ENCODE measurements at places on chromosomes 2 and 18.

DNA sequence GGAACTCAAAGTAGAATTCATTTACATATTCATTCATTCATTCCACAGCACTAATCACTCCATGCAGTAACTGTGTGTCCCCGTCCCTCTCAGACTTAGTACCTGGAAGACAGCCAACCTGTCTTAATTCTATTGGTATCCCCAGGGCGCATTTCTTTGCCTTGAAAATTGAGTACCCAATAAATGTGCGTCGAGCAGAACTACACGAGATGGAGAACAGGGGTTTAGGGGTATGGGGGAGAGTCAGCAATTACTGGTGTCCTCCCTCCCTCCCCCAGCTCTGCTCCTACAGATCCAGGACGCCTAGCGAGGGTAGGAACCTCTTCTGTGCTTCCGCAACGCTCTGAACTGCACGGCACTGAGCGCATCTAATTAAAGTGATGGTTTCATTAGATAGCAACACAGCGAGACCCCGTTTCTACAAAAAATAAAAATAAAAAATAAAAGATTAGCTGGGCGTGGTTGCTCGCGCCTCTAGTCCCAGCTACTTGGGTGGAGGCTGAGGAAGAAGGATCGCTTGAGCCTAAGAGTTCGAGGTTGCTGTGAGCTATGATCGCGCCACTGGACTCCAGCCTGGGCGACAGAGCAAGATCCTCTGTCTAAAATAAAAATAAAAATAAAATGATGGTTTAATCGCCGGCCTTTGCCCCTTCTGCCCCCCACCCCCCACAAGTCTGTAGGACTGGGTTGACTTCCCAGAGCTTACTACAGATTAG, 614 bp upstream of the FKBP1B start:
- DNase-seq, result no peak

DNA sequence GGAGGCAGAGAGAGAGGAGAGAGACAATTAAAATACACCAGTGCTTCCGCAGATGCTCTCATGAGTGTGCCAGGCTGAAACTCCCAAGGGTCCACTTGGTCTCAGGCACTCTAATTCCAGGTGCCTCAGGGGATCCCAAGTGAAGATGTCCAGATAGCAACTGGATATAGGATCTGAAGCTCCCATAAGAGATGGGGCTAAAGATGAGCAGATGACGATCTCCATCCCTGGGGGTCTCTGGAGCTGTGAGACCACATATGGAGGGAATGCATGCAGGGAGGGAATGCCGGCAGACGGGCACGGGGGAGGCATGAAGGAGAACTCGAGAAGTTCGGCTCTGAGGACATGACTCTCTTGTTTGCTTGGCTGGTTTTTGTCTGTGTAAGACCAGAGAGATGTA, 223.7 kb upstream of the RAB6C start:
- DNase-seq, result no peak

GRCh38 chr18:8242151-8242696, 367.0 kb upstream of the RAB12 start:
- no peak for DNase-seq

GRCh38 chr18:13549880-13550232, 176.5 kb downstream of the FAM210A start:
- no peak for DNase-seq

- DNase-seq, result no peak
Measured at GRCh38 chr2:232873909-232874641, 4.0 kb downstream of the SNORC start.

DNA sequence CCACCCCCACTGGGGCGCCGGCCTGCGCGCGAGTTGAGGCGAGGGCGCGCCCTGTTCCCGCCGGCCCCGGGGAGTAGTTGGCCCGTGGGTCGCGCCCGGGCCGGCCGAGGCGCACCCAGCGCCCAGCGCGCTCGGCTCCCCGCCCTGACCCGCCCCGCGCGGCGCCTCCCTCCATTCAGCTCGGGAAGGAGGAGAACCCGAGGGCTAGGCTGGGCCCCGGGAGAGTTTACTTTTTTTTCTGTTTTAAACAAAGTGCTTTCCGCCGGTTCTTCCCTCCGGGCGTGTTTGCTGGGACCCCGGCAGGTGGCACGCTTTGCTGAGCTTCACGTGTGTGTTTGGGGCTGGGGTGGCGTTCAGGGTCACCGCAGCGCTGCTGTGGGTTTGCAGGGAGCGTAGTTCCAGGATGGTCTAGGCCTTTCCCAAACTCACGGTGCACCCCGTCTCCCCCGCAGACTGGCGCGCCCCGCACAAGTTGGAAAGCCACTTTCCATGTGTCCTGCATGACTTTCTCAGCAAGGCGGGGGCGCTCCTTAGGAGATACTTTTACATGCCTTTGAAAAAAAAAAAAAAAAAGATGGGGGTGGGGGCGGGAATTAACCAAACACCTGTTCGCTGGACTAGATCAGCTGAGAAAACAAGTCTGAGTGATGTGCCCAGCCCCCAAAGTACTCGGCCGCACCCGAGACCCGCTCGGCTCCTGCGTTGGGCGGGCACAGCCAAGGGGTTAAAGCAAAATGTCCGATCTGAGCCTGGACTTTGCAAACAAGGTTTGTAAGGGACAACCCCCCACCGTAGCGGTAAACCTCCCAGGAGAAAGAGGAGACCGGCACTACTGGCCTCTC, 825 bp downstream of the ITGA6 start:
- no peak for DNase-seq

DNA sequence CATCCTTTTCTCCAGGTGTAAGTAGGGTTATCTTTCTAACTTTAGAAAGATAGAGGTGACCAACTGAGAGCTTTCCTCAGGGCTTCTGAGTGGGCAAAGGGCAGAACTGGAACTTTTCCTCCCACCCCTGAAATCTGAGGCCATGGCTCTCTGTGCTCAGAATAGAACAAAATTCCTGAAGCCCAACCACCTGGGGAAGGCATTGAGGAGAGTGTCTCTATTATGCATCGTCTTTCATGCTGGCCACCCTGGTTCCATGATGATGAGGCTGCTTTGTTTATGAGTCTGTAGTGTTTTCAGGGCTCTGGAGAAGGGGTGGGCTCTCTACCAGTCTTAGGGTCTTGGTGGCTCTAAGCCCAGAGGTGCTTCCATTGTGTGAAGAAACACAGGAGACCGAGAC, 30.7 kb upstream of the IL1R1 start:
- no peak for DNase-seq

GRCh38 chr2:109330056-109330455, 201.1 kb downstream of the SH3RF3 start:
- DNase-seq, result no peak

GRCh38 chr2:187390891-187391290, 57.2 kb downstream of the CALCRL start:
- no peak for DNase-seq
